ENCODE measurements at places on chromosomes 6 and 20.

DNA sequence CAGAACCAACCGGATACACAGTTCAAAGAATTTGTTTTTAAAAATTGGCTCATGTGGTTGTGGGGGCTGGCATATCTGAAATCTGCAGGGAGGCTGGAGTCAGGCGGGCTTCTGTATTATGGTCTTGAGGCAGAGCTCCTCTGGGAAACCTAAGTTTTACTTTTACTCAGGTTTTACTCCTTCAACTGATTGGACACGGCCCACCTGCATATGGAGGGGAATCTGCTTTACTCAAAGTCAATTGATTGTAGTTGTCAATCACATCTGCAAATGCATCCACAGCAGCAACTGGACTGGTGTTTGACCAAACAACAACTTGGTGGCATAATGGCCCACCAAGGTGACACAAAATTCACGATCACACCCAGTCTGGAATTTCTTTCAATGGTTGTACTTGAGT lies 103.4 kb downstream of the ERMARD start:
- DNase-seq = no peak

DNA sequence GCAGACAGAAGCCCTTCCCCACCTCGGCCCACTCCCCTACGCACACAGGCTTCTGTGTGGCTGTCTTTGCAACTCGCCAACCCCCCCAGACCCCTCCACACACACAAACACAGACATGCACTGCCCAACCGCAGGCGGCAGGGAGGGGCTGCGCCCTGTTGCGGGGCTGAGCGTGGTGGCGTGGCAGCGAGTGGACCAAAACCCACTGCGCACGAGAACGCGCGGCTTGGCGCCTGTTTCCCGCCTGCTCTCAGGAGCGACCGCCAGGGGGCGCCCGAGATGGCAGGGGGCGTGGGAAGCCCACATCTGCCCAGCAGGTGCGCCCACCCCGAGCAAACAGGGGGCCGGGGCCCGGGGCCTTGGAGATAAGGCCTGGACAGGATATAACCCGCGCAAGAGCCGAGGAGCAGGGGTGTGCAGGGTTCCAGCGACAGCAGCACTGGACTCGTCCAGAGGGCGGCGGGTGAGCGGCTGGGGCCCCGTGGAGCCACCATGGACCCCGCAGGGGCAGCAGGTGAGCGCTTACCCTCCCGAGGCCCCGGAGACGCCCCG lies at the start of gene RBPJL:
Gene RBPJL (plus strand): TSS at position 410 of the 552 bp plus-strand sequence. CDS start 83 bp downstream, at position 493.
- DNase-seq = peak; percentile 45

- no peak for DNase-seq
Observed at GRCh38 chr20:33401921-33402369, 626 bp upstream of the CDK5RAP1 start.

DNA sequence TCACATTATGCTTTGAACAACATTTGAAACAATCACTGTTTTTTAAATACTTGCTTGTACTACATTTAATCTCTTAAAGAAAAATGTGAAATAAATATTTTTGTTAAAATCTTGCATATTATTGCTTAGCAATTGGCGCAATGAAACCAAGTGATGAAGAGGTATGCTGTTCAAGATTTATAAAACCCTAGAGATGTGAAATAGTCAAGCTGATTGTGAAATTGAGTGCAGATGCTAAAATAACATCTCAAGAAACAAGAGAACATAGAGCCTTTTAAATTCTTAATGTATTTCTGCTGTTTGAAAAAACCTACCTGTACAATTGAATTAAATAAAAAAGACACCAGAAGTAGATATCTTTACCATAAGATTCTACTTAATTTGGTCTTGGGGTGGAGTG lies 179.2 kb upstream of the MCHR2 start:
- no peak for DNase-seq

GRCh38 chr20:59390437-59390836 lies 90.0 kb downstream of the EDN3 start:
- no peak for DNase-seq

DNA sequence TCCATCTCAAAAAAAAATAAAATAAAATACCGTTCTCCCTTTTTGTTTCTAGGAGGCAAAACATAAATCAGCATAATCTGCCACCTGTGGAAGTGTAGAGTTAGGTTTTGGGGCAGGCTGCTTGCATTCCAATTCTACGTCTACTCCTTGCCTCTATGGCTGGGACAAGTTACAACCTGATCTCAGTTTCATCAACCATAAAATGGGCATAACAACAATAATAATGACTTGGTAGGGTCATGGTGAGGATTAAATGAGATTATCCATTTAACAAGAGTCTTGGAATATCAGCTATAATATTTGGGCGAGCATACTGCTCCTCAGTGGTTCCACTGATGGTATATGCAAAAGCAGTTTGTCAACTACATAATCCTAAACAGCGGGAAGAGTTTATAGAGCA lies 3.7 kb upstream of the RAE1 start:
- DNase-seq = no peak

GRCh38 chr20:44465001-44465560 lies 10.6 kb upstream of the TTPAL start:
- DNase-seq = no peak

DNA sequence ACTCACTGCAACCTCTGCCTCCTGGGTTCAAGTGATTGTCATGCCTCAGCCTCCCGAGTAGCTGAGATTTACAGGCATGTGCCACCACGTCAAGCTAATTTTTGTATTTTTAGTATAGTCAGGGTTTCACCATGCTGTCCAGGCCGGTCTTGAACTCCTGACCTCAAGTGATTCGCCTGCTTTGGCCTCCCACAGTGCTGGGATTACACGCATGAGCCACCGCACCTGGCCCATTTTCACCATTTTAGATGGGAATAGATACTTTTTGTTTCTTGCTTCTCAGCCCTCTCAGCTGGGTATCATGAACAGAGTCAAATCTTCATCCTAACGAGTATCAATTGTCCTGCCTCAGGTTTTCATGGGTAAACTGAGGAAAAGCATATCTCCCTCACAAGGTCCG lies 235.0 kb downstream of the CDC5L start:
- no peak for DNase-seq

DNA sequence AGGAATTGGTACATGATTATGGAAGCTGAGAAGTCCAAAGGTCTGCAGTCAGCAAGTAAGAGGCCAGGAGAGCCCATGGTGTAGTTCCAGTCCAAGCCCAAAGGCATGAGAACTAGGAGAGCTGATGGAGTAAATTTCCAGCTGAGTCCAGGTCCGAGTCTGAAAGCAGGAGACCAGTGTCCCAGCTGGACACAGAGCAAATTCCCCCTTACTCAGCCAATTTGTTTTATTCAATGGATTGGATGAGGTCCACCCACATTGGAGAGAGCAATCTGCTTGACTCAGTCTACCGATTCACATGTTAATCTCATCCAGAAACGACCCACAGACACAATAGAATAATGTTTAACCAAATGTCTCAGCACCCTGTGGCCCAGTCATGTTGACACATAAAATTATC lies 14.9 kb downstream of the TMEM181 start:
- no peak for DNase-seq

- DNase-seq = no peak
Observed at GRCh38 chr6:118551063-118552053, 3.3 kb downstream of the PLN start.

DNA sequence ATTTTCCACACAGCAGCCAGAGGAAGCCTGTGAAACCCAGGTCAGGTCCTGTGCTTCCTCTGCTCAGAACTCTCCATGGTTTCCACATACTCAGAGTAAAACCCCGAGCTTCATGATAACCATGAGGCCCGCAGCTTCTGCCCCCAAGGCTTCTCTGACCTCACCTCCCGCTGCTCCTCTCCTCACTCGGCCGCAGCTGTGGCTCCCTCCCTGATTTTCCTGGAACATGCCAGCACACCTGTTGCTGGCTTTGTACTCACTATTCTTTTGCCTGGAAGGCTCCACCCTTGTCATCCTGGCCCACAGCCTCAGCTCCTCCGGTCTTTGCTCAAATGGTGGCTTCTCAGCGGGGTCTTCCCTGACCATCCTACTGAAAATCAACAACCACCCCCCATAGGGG lies 341.7 kb downstream of the PREX1 start:
- DNase-seq = no peak

DNA sequence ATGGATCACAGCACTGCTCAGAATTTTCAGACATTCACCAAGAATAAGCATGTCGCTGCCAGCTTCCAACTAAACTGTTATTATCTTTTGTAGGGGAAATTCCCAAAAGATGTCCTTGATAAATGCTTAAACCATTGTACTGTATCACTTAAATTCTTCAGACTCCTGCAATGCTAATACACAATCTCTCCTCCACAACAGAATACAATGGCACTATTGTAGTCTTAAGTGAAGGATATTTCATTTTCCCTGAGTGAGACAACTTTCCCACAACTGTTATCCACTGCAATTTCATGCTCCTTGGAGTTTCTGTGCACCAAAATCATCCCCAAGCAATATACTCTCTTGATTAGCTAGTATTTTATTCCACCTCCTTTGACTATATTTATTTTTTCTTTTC lies 189.7 kb downstream of the COL9A1 start:
- no peak for DNase-seq

DNA sequence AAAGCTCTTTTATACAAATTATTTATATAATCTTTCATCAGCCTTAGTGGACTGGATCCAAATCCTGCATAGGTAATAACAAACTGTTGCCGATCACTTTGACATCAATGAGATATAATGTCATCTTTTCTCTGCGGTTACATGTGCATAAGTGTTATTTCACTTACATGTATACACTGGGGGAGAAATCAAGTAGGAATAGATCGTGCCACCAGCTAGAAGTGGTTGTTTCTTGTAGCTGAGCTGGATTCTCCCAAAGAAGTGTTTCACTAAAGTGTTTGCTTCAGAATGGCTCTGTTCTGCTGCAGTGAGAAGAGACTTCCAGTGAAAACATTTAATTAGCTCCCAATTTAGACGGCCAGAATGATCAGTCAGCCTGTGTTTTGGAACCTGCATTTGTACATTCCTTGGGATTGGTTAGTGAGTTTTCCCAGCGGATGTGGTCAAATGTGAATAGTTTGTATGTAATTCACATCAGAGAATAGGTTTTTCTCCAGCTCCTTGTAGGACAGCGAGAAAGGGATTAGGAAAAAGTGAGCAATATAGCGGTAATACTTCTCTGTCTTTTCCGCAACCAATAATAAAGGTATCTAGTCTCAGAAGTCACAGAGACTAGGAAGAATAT lies 163.1 kb upstream of the CCN2 start:
- no peak for DNase-seq

GRCh38 chr6:1679688-1680068 lies 70.0 kb downstream of the FOXC1 start:
- no peak for DNase-seq

DNA sequence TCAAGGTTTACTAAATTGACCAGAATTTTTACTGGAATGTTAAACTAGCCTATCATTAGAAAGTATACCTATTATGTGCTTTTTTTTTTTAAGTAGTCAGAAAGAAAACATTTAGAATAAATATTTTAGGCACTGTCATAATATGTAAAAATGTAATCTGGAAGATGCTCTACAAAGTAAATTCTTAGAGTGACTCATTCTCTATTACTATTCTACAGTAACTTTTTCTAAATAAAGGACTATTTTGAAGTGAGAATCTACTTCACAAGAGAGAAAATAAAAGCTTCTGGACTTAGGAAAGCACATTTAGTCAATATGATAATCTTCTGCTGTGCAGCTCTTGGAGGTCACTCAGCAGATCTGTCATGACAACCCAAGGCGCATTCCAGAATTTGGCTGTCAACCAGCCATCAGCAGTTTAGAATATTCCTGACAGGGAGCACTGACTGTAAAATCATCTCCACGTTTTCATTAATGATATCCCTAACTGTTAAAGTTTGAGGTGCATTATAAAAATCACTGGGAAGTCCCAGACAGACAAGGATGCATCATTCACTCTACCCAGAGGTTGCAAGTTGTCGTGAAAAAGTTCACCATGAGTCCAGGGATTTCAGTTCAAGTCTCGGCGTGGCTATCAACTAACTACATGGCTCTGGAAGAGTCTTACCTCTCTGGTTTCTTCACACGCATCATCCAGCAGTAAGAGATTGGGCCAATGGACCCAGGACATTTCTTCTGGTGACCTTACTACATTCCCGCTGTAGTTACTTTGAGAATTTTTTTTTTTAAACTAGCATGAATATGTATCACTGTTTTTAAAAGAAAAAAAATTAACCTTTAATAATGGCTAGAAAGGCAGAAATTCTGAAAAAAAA lies 374.9 kb downstream of the GJA1 start:
- no peak for DNase-seq

DNA sequence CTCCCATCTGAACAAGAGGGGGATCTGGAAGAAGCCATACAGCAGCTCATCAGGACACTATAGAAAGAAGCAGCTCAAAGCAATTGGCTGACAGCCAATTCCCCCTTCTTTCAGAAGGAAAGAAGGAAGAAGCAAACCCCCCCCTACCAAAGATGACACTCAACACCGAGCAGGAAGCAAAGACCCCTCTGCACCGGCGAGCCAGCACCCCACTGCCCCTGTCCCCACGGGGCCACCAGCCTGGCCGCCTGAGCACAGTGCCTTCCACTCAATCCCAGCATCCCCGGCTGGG lies 1.2 kb downstream of the REM1 start:
- no peak for DNase-seq

GRCh38 chr6:79223611-79224404 lies 10.7 kb downstream of the HMGN3 start:
- DNase-seq = no peak

- no peak for DNase-seq
Observed at GRCh38 chr6:71929047-71929446, 42.7 kb downstream of the RIMS1 start.

- DNase-seq = no peak
Observed at GRCh38 chr6:39416026-39416425, 93.5 kb upstream of the KCNK16 start.

GRCh38 chr6:76510489-76510888 lies 438.0 kb upstream of the IMPG1 start:
- no peak for DNase-seq

GRCh38 chr6:148959008-148959407 lies 212.2 kb downstream of the UST start:
- DNase-seq = no peak

GRCh38 chr6:30877419-30878262 lies 6.7 kb upstream of the DDR1 start:
- DNase-seq = peak; percentile 64

- DNase-seq = no peak
Observed at GRCh38 chr20:63652192-63652980, 838 bp downstream of the STMN3 start.

DNA sequence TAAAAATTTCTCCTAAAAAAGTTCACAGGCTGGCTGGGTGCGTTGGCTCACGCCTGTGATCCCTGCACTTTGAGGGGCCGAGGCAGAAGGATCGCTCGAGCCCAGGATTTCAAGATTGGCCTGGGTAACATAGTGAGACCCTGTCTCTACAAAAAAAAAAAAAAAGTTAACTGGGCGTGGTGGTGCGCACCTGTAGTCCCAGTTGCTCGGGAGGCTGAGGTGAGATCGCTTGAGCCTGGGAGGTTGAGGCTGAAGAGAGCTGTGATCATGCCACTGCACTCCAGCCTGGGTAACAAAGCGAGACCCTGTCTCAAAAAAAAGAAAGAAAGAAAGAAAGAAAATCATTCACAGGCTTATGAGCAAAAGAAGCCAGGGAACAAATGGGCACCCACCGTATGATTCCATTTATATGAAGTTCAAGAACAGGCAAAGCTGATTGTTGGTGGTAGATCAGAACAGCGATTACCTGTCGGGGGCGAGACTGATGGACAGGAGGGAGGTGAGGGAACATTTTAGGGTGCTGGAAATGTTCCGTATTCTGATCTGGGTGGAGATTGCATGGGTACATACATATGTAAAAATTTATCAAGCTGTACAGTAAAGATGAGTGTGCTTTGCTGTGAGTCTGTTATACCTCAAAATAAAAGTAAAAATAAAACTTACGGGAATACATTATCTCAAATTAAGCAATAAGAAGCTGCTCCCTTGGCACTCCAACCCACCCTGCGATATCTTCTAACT lies 77.1 kb downstream of the FGD2 start:
- DNase-seq = no peak

GRCh38 chr6:111030008-111031007 lies 48.5 kb downstream of the RPF2 start:
- DNase-seq = no peak

Data from stimulated activated CD8-positive, alpha-beta memory T cell treated with anti-CD3 and anti-CD28 coated beads, Interleukin-2, amount 100 ng/mL, for 48 hours (primary cell).